ENCODE measurements at places on chromosomes 2 and 18.

DNA sequence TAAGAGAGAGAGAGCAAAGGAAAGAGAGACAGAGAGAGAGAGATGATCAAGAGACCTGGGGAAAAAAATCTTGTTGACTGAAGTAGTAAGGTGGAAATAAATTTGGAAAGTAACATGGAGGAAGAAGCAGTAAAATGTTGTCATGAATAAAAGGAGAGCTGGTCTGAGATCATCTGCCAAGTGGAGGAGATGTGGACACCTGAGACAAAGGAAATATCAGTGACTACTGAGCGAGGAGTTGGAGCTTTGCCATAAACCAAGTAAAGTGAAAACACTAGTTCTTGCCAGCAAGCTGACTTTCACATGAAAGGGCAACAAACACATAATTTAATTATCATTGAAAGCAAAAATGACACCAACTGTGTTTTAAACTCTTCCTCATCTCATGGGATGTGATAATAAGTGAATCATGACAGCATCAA lies 49.0 kb upstream of the DSG1 start:
- DNase-seq = no peak

GRCh38 chr2:123040506-123040905 lies 984.6 kb upstream of the CNTNAP5 start:
- no peak for DNase-seq

DNA sequence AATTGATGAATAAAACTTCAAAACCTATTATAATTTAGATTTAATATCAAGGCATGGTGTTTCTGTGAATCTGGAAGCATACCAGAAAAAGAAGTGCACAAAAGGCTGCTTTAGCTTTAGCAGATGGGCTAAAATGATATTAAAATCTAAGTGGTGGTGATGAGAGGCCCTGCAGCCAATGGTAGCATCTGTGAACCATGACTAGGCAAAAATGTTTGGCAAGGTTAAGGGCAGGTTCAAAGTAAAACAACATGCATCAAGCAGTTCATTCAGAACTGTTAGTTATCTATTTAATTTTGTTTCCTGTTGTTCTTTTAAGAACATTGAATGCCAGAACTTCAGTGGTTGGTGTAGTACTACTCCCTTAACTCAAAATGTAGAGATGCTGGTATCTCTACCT lies 1736.9 kb upstream of the CELF4 start:
- DNase-seq = peak; percentile 32

GRCh38 chr18:25261768-25262167 lies 90.2 kb downstream of the ZNF521 start:
- no peak for DNase-seq

- DNase-seq = no peak
Observed at GRCh38 chr2:78757640-78758039, 267.9 kb upstream of the REG3G start.

- no peak for DNase-seq
Observed at GRCh38 chr2:123362671-123363440, 662.2 kb upstream of the CNTNAP5 start.

- DNase-seq = no peak
Observed at GRCh38 chr18:55088561-55088960, 129.3 kb upstream of the CCDC68 start.

GRCh38 chr18:62339106-62339988 lies 14.2 kb downstream of the TNFRSF11A start:
- no peak for DNase-seq

- DNase-seq = no peak
Observed at GRCh38 chr2:17800219-17800618, 16.0 kb upstream of the MSGN1 start.

- DNase-seq = no peak
Observed at GRCh38 chr2:233760043-233760442, at the start of gene UGT1A1. UGT1A1 (plus strand) TSS chr2:233760270; CDS start chr2:233760288, 18 bp downstream.

- DNase-seq = no peak
Observed at GRCh38 chr2:208358758-208359631, 47.6 kb upstream of the PTH2R start.

DNA sequence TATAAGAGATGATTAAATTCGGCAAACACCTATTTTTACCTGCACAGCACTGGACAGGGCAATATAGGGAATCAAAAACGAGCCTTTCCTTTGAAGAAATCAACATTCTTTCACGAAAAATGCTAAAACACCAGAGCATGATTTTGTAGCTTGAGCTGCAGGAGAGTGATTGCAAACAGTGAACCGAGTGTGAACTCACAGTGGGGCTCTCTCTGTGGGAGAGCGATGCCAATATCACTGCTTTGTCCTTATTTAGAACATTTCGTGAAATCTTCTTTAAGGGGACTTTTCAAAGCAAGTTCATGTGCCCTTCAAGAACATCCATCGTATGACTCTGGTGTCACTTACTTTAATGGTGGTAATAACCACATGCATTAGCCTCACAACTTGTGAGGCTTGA lies 238.8 kb downstream of the CD226 start:
- no peak for DNase-seq

DNA sequence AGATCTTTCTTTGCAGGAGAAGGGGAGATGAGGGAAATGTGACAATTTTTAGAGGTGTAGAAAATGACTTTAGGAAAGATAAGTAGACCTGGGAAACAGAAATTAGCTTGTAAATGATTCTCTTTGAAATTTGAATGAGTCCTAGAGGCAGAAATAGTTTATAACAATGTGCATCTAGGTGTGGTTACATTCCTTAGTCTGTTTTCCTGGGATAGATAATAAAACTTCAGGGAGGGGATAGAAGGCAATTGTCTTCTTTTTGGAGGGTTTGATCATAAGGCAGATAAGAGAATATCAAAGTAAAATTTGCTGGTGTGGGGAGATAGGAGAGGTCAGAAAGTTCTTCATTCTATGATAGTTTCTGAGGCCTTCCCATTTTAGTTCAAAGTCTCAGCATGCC lies 1344.3 kb upstream of the LRRTM1 start:
- no peak for DNase-seq

DNA sequence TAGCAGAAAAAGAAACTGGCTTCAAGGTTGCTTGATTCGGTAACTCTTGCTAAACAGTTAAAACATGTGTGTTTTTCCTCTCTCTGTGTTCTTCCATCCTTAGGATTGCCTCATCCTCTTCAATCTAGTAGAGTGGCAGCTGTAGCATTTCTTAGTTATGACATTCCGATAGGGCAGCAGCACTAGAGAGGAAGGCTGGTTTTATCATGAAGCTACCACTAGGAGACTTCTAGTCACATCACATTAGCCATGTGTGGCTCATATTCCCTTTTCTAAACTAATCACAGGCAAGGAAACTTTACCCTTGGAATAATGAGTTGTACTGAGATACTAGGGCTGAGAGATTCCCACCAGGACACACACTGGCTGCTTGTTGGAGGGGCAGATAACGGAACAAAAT lies 187.6 kb downstream of the DOK6 start:
- no peak for DNase-seq

DNA sequence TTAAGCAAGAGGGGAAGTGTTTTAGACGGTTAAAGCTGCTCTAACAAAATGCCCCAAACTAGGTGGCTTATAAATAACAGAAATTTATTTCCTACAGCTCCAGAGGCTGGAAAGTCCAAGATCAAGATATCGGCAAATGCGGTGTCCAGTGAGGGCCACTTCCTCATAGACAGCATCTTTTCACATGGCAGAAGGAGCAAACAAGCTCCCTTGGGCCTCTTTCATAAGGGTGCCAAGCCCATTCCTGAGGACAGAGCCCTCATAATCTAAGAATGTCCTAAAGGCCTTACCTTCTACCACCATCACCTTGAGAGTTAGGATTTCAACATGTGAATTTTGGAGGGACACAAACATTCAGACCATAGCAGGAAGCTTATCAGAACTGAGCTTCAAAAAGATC lies 57.3 kb upstream of the PPP1CB start:
- DNase-seq = no peak

- no peak for DNase-seq
Observed at GRCh38 chr2:86476918-86477317, 35.7 kb downstream of the KDM3A start.

GRCh38 chr2:120473522-120474271 lies 127.8 kb downstream of the INHBB start:
- DNase-seq = no peak

GRCh38 chr2:202406445-202406978 lies 30.4 kb downstream of the BMPR2 start:
- no peak for DNase-seq

- DNase-seq = no peak
Observed at GRCh38 chr2:125710561-125710960, 945.4 kb upstream of the GYPC start.

DNA sequence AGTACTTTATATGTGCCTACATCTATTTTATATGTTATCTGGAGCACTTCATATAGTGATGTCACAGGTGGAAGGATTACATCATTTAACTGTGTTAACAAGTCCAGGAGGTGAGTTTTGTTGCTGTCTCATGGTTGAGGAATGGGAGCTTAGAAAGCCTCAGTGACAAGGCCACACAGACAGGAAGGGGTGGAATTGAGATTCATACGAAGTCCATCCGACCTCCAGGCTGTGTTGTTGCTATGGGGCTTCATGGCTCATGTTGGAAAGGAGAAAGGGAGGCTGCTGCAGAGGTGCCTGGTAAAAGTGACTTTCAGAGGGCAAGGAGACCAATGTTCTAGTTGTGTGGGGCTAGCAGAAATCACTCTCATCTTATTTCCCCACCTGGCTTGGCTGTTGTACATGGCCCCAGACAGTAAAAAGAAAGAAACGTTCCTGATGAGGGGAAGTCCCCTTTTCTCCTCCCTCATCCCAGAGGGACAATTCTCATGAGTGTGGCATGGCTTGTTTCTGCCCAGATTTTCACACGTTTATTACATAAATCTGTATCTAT lies 31.0 kb upstream of the GREB1 start:
- DNase-seq = no peak

- no peak for DNase-seq
Observed at GRCh38 chr2:35378791-35379190, 976.8 kb upstream of the CRIM1 start.

DNA sequence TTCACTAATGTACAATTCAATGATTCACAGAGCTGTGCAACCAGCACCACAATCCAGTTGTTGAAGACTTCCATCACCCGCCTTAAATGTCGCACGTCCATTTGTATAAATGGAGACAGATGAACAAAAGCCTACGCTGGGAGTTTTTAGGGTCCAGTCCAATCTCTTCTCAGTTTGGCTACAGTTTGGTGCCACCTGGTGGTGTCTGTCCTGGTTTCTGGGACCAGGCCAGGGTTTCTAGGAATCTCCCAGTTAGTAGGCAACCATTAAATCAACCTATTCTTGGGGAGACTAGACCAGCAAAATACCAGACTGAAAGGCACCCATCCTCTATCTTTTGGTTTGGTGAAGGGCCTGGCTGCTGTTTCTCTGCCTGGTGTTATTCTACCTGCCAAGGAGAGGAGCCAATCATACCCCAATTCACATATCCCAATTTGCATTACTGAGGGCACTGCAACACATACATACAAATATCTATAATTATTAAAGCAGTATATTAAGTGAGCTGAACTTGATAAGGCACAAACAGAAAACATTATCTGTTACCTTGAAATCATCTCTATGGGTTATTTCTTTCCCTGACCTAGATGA lies 3.2 kb upstream of the DDX1 start:
- peak; percentile 86 for DNase-seq

- DNase-seq = no peak
Observed at GRCh38 chr2:133716166-133716565, 147.9 kb upstream of the NCKAP5 start.

DNA sequence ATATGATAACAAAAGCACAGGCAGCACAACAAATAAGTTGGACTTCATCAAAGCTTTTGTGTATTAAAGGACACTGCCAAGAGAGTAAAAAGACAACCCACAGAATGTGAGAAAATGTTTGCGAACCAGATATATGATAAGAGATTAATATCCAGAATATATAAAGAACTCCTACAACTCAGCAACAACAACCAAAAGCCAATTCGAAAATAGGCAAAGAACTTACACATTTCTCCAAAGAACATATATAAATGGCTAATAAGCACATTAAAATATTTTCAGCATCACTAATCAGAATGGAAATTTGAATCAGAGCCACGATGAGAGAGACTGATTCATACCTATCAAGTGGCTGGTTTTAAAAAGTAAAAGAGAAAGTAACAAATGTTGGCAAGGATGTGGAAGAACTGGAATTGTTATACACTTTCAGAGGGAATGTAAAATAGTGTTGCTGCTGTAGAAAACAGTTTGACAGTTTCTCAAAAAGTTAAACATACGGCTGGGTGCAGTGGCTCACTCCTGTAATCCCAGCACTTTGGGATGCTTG lies 25.2 kb downstream of the EPB41L5 start:
- DNase-seq = no peak

- DNase-seq = no peak
Observed at GRCh38 chr18:48922801-48923730, 27.7 kb downstream of the SMAD7 start.

DNA sequence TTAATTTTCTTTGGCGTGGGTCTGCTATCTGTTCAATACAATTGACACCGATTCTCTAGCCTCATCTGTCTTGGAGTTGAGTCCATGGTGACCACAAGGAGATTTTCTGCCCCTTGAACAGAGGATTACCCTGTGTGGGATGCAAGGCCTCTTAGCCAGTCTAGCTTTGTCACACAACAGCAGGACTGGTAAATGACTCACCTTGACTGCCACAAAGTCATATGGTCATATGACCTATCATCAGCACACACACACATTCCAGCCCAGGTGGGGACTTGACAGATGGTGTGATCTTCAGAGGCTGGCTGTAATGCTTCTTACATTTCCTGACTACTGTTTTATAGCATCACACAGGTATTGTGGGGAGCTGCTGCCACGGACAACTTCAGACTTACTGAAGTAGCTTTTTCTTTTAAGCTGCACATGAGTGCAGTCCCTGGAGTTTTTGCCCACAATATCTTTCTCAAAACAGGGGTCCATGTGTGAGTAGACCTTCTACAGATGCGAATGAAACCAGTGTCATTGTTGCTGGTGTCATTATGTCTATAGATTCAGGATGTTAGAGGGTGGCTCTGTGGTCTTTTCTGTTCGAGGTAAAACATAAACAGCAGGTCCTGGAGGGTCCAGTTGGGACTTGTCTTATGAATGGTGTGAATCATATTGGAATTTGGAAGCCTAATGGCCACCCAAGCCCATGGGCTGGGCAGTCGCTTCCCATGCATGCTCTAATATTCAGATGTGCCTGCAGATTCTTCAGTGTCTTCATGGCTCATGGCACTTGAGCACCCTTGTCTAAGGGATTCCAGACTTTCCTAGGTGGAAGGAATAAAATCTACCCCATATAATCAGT lies 18.6 kb upstream of the ACOXL start:
- DNase-seq = no peak
